NCI-H510A treated with DMSO at 0.1 percent for 48 hours (cell line): ENCODE measurements at places on chromosomes 7 and 10.

GRCh38 chr7:43735403-43735801 lies 6.1 kb upstream of the COA1 start:
- DNase-seq, result no peak

DNA sequence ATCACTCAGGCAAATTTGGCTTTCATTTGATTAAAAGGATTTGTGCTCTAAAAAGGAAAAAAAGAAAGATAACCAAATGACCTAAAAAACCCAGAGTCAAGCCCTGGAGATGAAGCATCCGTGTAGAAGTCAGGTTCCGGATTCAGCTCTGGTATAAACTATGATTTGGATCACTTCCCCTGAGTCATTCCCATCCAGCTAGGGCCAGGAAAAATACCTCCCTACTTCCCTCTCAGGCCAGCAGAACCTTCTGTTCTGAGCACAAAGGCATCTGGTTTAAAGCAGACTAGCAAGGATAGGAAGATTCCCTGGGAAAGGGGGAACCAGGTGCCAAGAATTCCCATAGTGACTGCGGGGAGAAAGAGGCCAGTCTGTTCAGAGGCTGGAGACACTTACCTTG lies 25.7 kb upstream of the NDST2 start:
- no peak for DNase-seq

DNA sequence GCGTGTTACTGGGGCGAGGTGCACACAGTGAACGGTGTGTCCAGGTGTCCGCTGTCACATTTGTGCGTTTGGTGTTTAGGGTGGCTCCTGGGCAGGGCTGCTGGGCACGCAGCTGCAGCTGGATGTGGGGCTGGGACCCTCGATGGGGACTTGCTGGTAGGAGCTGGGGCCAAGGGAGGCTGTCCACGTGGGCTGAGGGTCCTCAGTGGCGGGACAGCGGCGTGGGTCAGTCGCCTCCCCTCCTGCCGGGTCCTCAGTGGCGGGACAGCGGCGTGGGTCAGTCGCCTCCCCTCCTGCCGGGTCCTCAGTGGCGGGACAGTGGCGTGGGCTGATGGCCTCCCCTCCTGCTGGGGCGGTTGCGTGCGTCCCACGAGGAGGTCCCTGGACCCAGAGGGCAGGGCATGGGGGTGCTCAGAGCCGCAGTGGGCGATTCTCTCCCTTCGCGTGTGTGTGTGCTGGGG lies 68.5 kb downstream of the INPP5A start:
- DNase-seq, result no peak

GRCh38 chr7:1253681-1254181 lies 21.1 kb downstream of the UNCX start:
- no peak for DNase-seq

GRCh38 chr10:79191951-79192676 lies 123.3 kb downstream of the ZMIZ1 start:
- no peak for DNase-seq

GRCh38 chr7:15709978-15710377 lies 23.5 kb upstream of the MEOX2 start:
- DNase-seq, result no peak

GRCh38 chr10:97723001-97723400 lies 9.5 kb downstream of the MARVELD1 start:
- DNase-seq, result no peak
